ENCODE measurements at places on chromosomes 1 and 21. TPM values are rescaled to one million over a fixed set of nuclear protein-coding genes. Genes with fewer than 3 reads are reported as not detected.

DNA sequence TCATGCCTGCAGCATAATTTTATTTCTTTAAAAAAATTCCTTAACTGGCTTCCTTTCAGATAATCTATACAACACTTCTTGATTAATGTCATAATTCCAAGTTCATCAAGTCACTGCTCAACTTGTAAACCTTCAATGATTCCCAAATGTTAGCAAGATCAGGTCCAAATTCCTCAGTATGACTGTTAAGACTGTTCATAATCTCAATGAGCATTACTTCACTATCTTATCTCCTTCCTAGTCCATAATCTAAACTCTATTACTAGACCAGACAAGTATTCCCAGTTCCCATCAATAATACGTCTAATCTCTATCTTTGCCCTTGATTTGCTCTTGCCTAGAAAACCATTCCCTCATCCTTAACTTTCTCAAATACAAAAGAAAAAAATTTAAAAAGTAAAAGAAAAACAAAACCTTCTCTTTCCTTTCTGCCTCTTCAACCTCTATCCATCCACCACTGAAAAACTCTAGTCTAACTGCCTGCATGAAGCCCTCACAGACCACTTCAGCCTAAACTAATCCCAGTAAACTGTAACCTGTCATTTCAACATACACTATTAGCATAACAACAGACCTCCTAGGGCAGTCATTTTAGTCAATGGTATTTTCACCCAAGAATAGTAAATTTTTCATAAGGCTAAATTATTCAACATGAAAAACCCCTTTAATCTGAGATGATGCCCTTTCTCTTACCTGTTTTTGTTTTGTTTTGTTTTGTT lies 15.5 kb downstream of the LUZP1 start:
- DNase-seq, result no peak

AMIGO1 gene
- polyA plus RNA-seq, result 12.1 TPM

DNA sequence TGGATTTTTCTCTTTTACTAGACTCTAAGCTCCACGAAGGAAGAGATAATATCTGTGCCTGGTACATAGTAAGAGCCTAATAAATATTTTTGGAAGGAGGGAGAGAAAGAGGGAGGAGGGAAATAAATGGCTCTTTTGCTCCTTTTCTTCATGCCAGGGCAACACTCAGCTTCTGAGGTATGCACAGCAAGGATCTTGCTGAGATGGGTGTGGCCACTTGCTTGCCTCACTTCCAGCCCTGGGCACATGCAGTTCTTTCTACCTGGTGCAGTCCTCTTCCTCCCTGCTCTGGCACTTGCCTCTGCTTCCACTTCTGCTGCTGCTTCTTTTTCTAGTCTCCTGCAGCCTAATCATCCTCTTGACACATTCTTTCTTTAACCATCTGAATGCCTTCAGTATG lies 148.1 kb downstream of the FGGY start:
- DNase-seq, result no peak

TNFRSF9 gene
- 0.09 TPM for polyA plus RNA-seq

- no peak for DNase-seq
Observed at GRCh38 chr21:44442266-44443125, 12.8 kb upstream of the LRRC3 start.

CNKSR1 gene
- 5.2 TPM for polyA plus RNA-seq

DNA sequence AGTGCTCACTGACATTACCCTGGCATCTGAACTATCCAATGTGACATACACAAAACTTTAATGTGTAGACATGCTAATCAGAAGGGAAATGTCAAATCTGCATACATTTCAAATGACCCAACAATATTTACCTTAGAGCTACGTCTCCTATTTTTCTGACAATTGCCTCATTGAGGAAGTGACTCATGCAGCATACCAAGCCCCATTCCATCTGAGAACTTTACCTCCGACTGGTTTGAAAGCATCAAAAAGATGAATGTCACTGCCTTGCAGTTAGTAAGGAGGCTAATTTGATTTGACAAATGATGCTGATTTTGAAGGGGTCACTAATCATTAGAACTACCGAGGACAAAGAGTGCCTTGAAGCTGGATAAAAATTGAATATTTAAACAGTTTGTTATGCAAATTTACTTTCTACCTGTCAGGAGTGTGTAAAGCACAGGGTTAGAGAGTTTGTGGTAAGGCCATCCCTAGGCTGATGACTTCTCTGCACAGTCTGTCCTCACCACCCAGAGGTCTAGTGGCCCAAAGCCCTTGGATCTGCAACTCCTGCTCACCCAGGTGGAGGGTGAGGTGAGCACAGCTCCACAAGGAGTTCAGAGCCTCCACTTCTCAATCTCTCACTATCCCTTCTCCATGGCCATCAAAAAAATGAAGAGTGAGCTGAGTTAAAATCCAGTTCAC lies 500.3 kb upstream of the C1orf87 start:
- no peak for DNase-seq

DNA sequence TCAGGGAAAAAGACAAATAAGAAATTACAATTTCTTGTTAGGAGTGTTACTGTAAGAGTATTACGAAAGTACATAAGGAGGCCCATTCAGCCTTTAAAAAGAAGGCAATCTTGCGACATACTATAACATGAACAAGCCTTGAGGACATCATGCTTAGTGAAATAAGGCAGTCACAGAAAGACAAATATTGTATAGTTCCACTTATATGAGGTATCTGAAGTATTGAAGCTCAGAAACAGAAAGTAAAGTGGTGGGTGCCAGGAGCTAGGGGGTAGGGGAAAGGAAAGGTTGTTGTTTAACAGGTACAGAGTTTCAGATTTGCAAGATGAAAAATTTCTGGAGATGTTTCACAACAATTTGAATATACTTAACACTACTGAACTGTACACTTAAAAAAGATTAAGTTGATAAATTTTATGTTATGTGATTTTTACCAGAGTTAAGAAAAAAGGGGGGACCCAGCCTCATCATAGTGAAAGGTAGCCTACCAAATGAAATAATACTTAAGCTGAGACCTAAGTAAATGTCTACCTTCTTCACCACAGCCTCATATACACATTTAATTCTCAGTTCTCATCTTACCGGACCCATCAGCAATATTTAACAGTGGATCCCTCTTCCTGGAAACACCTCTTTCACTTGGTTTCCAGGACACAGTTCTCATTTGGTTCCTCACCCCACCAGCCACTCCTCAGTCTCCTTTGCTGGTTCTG lies 19.5 kb downstream of the USP24 start:
- no peak for DNase-seq

DNA sequence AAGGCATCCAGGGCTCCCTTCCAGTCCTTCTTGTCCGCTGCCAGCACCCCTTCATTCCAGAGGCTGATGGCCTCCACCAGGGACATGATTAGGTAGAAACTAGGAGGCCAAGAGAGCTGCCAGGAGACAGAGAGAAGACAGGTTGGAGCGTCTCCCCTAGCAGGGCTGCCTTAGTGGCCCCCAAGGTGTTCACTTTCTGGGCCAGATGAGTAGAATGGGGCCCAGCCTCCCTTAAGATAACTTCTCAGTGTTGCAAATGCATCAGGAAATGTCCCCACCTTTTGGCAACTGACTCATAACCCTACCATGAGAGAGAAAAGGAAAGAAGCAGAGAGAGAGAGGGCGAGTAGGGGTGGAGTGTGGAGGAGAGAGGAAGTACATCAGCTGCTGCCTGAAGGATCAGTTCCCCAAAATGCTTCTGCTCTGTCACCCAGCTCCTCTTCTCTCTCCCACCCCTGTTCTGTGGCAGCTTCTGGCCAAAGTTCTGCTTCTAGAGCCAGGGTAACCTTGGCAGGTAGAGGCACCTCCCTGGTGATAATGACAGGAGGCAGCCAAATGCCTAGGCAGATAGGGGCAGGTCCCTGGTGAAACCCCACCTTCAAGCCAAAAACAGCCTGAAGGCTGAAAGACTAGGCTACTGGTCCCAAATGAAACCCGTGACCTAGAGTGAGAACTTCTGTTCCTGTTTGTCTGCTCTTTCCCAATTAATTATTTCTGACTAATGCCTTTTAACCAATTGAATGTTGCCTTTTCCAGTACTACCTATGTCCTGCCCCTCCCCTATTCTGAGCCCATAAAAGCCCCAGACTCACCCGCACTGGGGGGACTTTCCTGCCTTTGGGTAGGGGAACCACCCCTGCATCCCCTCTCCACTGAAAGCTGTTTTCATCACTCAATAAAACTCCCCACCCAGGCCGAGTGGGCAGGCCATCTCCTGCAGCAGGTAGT lies at the start of gene NCF2:
TSS of gene NCF2 (minus strand) at position 216 of the 948 bp plus-strand sequence. CDS start at position 86, 130 bp downstream.
- DNase-seq, result peak; percentile 76

- DNase-seq, result peak; percentile 68
Observed at GRCh38 chr1:119987112-119987511, 82.3 kb downstream of the NOTCH2 start.

F3 gene
- polyA plus RNA-seq, result 2.4 TPM

DNA sequence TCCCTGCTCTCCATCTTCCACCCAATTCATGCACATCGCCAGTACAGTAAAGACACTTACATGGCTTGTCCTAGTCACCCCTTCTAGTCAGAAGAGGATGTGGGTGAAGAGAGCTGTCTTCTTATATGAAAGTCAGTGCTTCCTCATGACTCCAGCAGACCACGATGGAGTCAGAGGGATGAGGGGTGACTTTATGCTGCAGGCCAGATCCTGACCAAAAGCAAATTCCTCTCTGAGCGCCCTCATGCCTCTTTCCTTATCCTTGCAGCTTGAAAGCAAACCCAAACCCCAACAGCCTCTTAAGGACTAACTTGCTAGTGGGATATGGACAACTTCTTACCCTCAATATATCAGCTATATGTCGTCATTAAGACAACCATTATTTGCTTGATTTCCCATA lies 348.2 kb upstream of the DUSP10 start:
- no peak for DNase-seq

GRCh38 chr1:81832573-81832972 lies 31.8 kb downstream of the ADGRL2 start:
- peak; percentile 21 for DNase-seq

DNA sequence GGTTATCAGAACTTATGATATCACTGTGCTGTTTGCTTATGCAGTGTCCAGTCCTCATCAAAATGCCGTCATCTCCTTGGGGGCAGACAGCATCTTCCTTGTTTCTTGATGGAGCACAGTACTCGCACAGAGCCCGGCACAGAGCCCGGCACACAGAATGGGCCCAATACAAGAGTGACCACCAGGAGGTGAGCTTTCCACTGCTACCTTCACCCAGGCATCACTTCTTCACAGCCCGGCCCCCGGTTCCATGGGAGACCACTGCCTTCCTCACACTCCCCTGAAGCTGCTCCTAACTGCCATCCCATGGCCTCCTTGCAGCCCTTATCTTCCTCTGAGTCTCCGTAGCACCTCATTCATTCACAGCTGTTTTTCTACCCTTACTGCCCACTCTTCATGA lies 94.0 kb downstream of the TNR start:
- DNase-seq, result no peak

DNA sequence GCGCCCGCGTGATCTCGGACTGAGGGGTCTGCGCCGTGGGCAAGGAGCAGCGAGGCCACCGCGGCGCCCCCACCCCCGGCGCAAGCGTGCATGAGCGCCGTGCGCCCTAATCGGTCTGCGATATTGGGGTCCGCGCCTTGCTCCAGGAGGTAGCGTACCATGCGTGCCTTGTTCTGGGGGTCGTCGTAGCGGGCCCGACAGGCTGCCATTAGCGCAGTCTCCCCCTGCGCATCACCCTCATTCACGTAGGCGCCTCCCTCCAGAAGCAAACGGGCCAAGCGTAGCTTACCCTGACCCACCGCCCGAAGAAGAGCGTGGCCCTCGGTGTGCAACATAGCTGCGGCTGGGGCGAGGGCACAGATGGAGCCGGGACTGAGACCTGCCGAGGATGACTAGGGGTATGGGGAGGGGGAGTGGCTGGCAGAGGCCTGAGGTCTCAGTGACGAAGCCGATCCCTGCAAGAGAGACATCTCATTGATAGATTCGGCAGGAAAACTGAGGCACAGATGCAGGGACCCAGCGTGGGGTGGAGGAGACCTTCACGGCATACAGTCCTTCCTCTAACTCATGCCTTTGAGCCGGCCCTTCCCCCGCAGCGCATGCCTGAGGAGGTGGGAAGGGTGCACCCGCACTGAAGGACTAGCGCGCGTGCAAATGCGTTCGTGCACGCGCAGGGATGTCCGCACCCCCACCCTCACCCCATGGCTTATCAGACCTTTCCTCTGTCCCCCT lies 2.8 kb downstream of the ANKRD34A start:
- DNase-seq, result peak; percentile 54

GRCh38 chr1:168920456-168921094 lies 185.9 kb upstream of the ATP1B1 start:
- peak; percentile 87 for DNase-seq

- DNase-seq, result no peak
Observed at GRCh38 chr21:31501926-31502325, 157.6 kb upstream of the SOD1 start.

OXCT2 gene
- 0.33 TPM for polyA plus RNA-seq

RRP1 gene
- 21.9 TPM for polyA plus RNA-seq

GRCh38 chr1:2538872-2539271 lies 8.8 kb upstream of the HES5 start:
- DNase-seq, result no peak

APCS gene
- not detected for polyA plus RNA-seq

DNA sequence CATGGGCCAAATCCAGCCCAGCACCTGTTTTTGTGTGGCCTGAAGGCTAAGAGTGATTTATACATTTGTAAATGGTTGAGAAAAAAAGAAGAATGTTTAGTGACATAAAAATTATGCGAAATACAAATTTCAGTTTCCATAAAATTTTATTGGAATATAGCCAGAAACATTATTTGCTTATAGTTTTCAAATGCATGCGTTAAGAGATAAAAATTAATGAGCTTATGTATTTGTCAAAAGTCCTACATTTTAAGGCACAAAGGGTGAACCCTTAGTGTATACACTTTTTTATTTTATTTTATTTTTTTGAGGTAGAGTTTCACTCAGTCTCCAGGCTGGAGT lies 2.1 kb downstream of the MORC3 start:
- no peak for DNase-seq

DNA sequence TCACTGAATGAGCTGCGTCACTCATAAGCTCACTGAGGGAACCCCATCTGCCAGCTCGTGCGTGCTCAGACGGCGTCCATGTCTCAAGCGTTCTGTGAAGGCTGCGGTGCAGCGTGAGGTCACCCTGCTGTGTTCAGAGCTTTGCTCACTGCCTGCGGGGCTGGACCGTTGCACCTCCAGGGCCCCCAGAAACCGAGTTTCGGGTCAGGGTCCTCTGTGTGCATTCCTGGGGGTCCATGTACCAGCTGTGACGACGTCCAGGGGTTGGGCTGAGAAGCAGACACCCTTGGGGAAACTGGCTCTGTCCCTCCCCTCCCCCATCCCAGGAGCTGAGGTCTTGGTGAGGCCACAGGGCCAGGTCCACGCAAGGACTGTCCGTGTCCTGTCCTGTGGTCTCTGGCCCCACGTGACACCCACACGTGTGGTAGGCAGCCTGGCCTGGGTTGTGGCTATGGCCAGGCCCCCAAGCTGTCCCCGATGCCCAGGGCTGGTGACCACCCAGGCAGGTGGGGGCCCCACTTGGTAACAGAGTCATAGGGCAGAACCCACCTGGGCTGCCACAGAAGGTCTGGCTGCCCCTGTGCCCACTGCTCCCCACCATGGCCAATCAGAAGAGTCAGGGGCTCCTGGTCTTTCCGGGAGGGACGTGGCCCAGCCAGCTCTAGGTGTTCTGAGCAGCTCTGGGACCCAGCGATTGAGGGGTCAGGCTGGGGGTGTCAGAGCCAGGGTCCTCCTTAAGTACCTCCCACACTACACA lies 24.4 kb downstream of the FTCD start:
- peak; percentile 64 for DNase-seq

GRCh38 chr1:207752456-207752998 lies 673 bp downstream of the CD46 start:
- DNase-seq, result no peak

- DNase-seq, result no peak
Observed at GRCh38 chr1:224182057-224182865, 779 bp upstream of the DEGS1 start.
